Stimulated activated naive B cell treated with anti-CD40 and anti-IgM and Interleukin-4, amounts not matched to agents 10 μg/mL and 1 μg/mL and 100 μg/mL, for 72 hours (primary cell): ENCODE measurements at places on chromosomes 4 and X.

- DNase-seq: no peak
Observed at GRCh38 chrX:121307449-121307848, 260.0 kb downstream of the GLUD2 start.

- no peak for DNase-seq
Observed at GRCh38 chr4:144627663-144628076, 18.3 kb upstream of the HHIP start.

- no peak for DNase-seq
Observed at GRCh38 chrX:111337067-111337637, 66.9 kb upstream of the CAPN6 start.

- DNase-seq: no peak
Observed at GRCh38 chr4:54359919-54360650, 131.0 kb downstream of the PDGFRA start.

GRCh38 chrX:110985470-110985869, 110.5 kb upstream of the PAK3 start:
- DNase-seq: no peak

DNA sequence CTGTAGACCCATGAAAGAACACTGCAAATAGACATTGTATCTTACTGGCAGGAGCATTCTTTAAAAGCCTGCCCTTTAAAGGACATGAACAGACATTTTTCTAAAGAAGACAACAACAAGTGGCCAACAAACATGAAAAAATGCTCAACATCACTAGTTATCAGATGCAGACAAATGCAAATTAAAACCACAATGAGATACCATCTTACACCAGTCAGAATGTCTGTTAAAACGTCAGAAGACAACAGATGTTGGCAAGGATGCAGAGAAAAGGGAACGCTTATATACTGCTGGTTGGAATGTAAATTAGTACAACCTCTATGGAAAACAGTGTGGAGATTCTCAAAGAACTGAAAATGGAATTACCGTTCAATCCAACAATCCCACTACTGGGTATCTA, 77.2 kb downstream of the ATP10D start:
- no peak for DNase-seq

DNA sequence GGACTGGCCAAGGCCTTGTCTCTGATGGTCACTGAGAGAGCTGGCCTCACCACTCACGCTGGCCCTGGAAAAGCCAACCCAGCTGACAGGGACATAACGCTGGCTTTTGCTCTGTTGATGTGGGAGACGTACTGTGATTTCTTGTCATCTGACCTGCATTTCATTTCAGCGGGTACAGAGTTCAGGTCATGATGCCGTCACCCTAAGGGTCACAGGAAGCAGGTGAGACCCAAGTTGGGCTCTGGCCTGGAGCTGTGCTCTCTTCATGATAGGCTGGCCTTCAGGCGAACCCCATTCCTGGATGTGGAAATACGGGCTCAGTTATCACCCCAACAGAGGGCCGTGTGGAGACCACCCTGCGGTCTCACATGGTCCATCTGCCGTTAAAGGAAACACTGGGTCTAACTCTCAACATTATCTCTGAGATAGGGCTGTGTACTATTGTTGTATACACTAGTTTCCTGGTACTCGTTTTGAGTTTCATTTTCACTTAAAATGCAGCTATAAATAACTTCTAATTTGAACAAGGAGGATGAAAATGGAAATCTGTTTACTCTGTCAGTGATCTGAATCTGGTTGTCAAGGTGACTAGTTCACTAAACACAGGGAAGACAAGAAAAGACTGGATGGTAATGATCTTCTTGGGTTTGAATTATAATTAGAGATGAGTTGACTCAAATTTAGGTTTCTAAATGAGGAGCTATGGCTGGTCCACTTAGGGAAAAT, 89.1 kb downstream of the TBC1D9 start:
- DNase-seq: no peak
